Cardiac atrium fibroblast (primary cell): ENCODE measurements at places on chromosomes 3 and 15. TPM values are rescaled to one million over a fixed set of nuclear protein-coding genes. Genes with fewer than 3 reads are reported as not detected.

GABRR3 gene
- total RNA-seq = not detected in 2 replicates

INSYN1 gene
- total RNA-seq = 2.9 and 7.4 TPM in 2 replicates

BSN gene
- 0.16 and 0.36 TPM in 2 replicates for total RNA-seq

CRTC3 gene
- total RNA-seq = 19.1 and 20.6 TPM in 2 replicates

GCNT3 gene
- not detected in 2 replicates for total RNA-seq

SCAMP5 gene
- 2.1 and 4.7 TPM in 2 replicates for total RNA-seq
